ENCODE measurements at places on chromosomes 7 and 10.

DNA sequence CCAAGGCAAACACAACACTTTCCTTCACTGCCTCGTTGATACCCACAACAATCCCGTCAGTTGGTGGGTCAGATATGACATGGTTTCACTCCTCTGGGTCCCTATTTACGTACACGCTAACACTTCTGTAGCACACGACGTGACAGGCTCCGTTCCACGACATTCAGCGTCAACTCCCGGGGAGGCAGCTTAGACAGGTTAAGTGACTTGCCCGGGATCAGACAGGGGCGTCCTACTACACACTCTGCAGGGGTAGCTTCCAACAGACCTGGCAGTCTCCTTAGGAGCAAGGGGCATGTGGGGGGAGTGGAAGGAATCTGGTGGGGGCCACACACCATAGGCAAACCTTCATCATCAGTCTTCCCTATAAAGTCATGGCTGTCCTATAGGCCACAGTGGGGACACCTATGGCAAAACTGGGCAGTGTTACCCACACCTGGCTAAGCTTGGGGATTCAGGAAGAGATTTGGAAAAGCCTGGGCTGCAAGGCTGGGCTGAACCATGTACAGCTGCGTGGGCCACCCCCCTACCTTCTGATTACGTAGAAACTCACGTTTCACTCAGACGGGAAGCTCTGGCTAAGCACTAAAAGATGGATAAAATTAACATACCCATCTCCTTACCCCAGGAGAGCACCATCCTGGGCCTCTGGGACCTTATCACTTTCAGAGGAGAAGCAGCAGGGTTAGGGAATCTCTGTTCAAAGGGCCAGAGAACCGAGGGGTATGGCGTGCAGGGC is 2.0 kb downstream of the TYSND1 start:
- DNase-seq: no peak

- DNase-seq: no peak
These were observed 126.7 kb upstream of the ZNF32 start for GRCh38 chr10:43775384-43775783.

DNA sequence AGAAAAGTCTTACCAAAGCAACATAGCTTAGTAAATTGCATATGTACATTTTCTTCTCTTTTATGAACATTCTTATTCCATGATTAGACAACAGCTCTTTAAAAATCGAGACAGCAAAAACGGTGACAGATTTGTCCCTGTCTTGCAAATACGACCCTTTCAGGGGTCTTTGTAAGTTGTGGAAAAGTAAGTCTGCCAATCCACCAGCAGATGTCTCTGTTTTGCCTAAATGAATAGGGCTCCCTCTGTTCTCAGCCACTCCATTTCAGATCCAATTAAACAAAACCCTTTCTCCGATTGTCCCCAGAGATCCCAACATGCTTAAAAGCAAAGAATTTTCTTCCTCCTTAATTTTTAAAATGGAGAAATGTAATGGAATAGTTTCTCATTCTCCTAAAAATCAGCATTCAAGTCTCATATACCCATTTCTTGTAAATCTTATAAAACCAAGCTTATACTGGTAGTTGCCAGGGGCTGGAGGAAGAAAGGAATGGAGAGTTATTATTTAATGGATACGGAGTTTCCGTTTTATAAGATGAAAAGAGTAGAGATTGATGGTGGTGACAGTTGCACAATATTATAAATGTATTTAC is 61.0 kb upstream of the NFE2L3 start:
- peak; percentile 72 for DNase-seq

DNA sequence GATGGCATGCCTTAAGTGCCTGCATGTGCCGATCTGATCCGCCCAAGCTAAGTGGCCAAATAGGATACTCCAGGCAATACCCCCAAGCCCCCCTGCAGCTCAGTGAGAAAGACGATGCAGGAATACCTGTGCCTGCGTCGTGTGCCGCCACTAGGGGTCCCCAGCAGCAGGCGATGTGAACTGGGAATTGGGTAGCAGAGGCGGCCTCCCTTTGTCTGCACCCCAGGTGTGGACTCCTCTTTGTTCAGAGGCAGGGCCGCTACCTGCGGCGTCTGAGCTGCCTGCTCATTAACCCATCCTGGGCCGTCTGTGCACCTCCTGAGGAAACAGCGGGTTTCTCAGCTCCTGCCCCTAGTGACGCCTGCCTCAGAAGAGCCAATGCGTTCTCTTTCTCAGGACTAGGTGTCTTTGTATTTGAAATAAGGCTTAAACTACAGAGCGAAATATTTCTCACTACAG is 4.8 kb upstream of the CHN2 start:
- DNase-seq: peak; percentile 86

GRCh38 chr7:40310258-40310657 is 175.5 kb downstream of the SUGCT start:
- no peak for DNase-seq

DNA sequence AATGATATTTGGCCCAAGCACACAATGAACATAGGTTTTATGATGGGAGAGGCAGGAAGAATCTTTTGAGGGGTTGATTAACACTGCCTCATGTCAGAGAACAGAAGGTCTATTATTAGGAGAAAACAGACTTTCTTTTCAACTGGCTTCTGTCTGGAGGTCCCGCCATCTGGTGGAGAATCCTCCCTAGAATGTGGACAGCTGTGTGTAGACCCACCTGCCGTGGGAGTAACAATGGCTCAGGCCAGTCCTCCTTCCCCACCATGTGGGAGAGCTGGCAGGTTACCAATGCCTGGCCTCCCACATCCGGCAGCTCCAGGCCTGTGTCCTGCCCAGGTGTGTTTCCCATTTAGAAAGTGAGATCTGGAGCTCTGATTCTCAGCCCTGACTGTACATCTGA is 70.4 kb upstream of the AOAH start:
- DNase-seq: peak; percentile 5

- DNase-seq: no peak
These were observed 8.9 kb upstream of the HYCC1 start for GRCh38 chr7:23022851-23023250.

- DNase-seq: no peak
These were observed 169.7 kb upstream of the PPP1R3A start for GRCh38 chr7:114088470-114088940.

DNA sequence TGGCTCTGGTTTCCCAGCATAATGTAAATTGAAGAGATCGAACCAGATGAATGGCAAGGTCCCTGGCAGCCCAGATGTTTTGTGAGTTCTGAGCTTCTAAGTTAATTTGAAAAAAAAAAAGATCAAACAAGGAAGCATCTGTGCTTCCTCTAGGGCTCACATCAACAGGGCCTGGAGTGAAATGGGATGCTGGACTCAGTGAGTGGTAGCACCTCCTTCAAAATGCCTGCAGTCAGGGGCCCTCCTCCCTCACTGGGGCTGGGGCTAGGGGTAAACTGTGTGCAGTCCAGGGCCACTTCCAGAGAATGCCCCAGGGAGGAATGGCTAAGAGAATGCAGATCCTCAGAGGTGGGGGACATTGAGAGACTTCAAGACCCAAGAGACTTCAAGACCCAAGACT is 6.0 kb upstream of the CUEDC2 start:
- no peak for DNase-seq

DNA sequence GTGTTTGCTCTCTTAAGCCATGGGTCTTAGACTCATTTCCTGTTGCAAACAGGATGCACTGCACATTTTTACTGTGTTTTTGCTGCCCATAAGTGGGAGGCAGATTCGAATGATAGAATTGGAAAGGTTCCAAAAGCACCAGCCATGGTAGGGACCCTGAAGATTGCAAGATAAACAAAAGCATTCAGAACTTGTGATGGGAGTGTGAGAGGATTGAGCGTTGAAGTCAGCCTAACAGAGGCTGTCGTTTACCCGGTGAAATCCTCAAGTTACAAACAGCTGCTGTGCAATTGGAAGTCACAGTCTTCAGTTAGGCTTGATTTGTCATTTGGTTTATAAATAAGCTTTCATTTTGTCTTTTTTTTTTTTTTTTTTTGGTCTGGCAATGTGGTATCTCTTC is 192.7 kb upstream of the MKI67 start:
- peak; percentile 17 for DNase-seq

- no peak for DNase-seq
These were observed 472.8 kb downstream of the KCNMA1 start for GRCh38 chr10:77164616-77165311.

DNA sequence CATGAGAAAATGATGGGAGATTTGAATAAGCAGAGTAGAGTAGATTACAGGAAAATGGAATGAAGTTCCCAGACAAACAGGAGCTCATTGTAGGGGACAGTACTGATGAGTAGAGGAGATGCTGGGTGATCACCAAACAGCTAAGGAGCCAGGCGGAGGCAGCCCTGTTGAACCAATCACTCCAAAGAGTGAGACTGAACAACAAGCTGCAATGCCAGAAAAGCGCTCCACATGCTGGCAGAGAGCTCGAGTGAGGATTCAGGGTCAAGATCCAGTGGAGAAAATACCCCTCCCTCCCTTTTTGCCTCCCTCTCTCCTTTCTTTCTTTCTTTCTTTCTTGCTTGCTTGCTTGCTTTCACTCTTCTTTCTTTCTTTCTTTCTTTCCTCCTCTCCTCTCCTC is 133.3 kb downstream of the PFKFB3 start:
- no peak for DNase-seq

Measured in NCI-H1105 (cell line).